ENCODE measurements at places on chromosomes 13 and 19.

- DNase-seq = no peak
These were observed 9.1 kb upstream of the CERS1 start for GRCh38 chr19:18905058-18905456.

DNA sequence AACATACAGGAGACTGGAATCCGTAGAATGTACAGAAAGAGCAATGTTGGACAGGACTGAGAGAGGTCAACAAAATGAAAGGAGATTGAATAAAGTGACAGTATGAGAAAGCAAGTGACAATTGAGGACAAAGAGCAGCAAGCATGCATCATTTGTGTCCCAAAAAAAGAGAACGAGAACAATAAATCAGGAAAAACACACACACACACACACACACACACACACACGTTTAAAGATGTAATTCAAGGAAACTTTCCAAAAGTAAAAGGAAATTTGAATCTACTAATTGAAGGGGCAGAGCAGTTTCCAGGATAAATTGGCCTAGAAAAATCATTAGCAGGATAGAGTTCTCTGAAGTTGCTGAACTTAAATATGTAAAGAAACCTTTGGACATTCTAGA, 16.9 kb downstream of the DPY19L3 start:
- DNase-seq = no peak

- DNase-seq = no peak
These were observed 741 bp upstream of the TUBGCP3 start for GRCh38 chr13:112588490-112589297.

DNA sequence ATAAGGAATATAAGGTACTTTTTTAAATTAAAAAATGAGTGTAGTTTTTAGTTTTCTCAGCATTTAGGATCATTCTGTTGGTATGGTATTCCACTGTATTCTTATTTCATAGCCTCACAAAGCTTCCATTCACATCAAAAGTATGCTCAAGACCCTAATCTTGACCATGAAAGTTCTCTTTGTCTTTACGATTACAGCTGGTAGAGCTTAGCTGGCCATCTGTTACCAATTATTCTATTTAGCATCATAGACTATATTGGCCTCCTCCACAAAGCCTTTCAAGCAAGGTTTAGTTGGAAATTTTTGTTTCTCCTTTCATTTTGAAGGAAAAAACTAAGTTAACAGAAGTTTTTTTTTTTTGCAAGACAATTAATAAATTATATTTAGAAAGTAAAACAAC, 245.1 kb downstream of the KCTD12 start:
- DNase-seq = no peak

DNA sequence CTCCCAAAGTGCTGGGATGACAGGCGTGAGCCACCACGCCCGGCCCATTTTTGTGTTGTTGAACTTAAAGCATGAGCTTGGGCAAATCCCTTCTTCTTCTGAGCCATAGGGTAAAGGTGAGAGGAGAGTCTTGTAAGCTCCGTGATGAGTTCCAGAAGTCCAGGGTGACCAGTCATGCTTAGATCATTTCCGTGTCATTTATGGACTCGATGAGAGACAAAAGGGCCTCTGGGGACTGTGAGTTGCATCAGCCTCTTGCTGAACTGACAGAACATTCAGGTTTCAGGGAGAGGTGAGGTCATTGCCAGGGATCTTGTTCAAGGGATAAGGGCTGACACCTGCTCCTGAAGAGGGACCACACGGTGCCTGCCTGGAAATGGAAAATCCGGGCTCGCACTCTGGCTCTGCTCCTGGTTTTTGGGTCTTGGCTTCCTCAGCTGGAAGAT, 53.6 kb downstream of the GADD45B start:
- DNase-seq = no peak

- DNase-seq = no peak
These were observed 25.0 kb downstream of the LRCH1 start for GRCh38 chr13:46577696-46578589.

GRCh38 chr19:55536951-55537740, at the start of gene SBK2:
Gene SBK2, minus strand, starts transcription at chr19:55537133. Its CDS starts 839 bp downstream, at chr19:55536294.
- DNase-seq = no peak

DNA sequence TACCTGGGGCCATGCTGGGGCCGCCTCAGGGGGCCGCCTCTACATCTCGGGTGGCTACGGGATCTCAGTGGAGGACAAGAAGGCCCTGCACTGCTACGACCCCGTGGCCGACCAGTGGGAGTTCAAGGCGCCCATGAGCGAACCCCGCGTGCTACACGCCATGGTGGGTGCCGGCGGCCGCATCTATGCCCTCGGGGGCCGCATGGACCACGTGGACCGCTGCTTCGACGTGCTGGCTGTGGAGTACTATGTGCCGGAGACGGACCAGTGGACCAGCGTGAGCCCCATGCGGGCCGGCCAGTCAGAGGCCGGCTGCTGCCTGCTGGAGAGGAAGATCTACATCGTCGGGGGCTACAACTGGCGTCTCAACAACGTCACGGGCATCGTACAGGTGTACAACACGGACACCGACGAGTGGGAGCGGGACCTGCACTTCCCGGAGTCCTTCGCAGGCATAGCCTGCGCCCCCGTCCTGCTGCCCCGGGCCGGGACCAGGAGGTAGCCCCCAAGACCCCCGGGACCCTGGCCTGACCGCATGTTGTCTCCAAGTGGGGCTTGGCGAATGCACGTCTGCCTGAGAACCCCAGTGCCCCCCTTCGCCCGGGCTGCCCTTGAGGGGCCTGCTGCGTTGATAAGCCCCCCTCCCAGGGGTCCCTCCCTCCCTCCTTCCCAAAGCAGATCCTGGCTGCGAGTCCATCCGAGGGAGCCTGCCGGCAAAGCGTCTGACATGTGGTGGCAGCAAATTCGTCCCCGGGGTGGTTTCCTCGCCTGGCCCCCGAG, 14.5 kb upstream of the CRTC1 start:
- DNase-seq = no peak

DNA sequence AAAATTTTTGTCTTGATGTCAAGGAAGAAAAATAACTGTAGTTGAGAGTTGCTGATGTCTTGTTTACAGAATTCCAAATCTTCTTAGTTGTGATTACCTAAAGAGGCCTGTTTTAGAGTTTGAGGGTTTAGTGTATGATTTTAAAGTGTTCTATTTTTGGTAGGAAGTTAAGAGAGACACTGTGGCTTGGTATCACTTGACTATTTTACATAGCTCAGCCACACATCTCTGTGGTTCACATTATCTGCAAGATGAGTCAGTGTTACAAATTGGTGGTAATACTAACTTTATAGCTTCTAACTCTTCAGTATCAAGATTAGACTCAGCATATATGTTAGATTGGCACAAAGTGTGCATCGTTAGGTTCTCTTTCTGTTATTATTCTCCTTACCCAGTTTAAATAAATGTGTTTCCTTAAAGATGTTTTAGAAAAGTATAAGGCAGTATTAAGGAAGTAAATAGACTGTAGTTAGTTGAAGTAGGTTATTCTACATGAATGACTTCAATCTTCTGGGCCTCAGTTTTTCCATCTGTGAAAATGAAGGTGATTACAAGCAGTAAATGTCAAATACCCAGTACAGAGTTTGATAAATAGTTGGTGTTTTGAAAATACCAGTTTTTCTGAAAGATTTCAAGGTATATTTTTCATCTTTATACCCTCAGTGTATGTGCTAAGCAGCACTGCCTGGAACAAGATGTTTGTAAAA, 33.4 kb downstream of the COG6 start:
- no peak for DNase-seq

DNA sequence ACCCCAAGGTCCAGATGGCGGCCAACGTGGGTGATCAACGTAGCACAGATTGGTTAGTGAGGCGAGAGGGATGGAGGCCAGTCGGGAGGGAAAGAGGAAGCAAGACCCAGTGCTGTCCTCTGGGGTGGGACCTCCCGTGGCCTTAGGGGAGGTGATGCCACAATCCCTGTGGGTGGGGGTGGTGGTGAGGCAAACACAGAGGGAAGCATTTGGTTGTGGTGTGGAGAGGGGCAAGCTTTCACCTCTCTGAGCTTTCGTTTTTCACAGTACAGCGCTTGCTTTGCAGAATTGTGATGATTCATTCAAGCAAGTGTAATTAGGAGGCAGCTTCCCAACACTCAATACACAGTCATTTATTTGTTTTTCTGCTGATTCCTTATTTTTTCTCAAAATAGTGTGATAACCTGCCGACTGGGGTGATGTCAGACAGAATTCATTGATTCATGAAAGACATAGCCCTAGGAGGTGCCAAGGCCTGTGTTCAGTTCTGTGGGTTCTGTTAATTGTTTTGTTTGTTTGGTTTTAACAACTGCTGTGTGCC, 2.4 kb downstream of the LENG8 start:
- DNase-seq = no peak

DNA sequence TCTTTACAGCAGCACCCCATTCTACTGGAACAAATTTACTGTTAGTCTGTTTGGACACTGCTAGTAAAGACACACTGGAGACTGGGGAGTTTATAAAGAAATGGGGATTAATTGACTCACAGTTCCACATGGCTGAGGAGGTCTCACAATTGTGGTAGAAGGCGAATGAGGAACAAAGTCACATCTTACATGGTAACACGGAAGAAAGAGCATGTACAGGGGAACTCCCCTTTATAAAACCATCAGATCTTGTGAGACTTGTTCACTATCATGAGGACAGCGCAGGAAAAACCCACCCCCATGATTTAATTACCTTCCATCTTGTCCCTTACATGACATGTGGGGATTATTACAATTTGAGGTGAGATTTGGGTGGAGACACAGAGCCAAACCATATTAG, 1204.2 kb downstream of the SLITRK1 start:
- DNase-seq = no peak

DNA sequence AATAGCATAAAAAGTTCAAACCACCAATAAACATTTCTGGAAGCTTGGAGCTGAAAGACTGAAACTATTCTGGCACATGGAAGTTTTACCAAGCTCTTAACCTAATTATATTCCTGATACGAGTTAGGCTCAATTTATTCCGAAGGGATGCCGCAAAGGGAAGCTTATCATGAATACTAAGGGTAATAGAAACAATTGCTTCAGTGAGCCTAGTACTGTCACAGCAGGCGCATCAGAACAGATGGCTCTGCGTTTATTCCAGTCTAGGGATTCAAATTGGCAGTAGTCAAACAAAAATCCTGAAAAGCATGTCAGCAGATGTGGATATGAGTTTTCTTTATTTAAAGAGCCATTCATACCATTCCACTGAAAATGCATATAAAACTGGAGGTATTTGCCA, 779.5 kb downstream of the GPC5 start:
- DNase-seq = no peak

DNA sequence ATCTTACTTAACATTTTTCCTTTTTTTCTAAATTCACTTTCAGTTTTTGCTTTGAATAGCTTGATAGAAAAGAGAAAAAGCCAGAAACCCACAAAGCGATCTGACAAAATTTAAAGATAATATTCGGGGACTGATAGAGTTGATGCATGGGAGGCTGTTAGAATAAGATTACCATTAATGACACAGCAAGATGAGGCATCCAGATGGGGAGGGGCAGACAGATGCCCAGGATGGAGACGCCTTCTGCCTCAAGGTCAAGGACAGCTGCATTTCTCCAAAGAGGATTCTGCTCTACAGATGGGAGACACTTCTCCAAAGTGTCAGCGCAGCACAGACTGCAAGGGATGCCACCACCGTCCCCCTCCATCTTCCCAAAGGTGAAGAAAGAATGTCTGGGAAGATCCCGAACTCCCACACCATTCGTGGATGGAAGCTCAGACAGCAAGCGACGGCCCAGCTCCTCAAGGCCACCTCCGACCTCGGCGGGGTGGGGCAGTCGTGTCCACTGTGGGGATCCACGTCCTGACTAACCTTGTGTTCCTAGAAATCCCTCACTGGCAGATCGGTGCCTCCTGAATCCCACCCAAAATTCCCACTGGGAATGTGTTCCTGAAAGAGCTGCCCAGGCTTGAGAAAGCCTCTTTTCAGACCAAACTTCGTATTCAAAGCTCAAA, 32.9 kb downstream of the NAXD start:
- no peak for DNase-seq

- no peak for DNase-seq
These were observed 78.7 kb upstream of the FAM216B start for GRCh38 chr13:42702716-42703115.

GRCh38 chr13:61339054-61339621, 76.5 kb downstream of the PCDH20 start:
- no peak for DNase-seq

GRCh38 chr13:51348069-51348967, 8.8 kb downstream of the SERPINE3 start:
- DNase-seq = no peak

- no peak for DNase-seq
These were observed 2.1 kb downstream of the PPP2R1A start for GRCh38 chr19:52191951-52192350.

- no peak for DNase-seq
These were observed 104.6 kb downstream of the TEX26 start for GRCh38 chr13:31036731-31037695.

DNA sequence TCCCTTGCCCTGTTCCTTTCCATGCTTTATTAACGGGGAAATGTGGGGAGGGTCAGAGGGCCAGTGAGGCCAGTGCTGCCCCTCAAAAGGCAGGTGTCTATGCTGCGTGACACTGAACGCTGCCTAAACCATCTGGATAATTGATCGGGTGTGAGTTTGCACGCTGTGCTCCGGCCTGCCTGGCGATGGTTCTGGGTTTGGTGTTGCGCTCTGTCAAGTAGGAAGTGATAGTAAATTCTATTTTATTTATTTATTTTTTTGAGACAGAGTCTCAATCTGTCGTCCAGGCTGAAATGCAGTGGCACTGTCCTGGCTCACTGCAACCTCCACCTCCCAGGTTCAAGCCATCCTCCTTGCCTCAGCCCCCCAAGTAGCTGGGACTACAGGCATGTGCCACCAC, 86.5 kb downstream of the ATP11A start:
- DNase-seq = no peak

DNA sequence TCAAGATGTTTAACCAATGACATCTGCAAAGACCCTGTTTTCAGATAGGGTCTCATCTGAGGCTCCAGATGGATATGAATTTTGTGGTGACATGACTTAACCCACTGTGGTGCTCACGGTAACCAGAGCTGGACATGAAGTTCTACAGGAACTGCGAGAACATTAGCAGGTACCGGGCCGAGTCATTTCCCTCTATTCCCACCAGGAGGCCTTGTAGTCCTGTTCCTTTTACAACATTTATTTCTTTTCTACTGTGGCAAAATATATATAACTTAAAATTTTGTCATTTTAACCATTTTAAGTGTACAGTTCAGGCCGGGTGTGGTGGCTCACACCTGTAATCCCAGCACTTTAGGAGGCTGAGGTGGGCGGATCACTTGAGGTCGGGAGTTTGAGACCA, 7.6 kb upstream of the TSPAN16 start:
- no peak for DNase-seq
